CD4-positive, alpha-beta T cell treated with Interleukin-4 for 1 hour (primary cell): ENCODE measurements at places on chromosomes 12 and 14.

- no peak for DNase-seq
Measured at GRCh38 chr12:58286353-58286752, 345.0 kb downstream of the ATP23 start.

GRCh38 chr12:12095021-12095420, 24.3 kb downstream of the BCL2L14 start:
- DNase-seq, result no peak

DNA sequence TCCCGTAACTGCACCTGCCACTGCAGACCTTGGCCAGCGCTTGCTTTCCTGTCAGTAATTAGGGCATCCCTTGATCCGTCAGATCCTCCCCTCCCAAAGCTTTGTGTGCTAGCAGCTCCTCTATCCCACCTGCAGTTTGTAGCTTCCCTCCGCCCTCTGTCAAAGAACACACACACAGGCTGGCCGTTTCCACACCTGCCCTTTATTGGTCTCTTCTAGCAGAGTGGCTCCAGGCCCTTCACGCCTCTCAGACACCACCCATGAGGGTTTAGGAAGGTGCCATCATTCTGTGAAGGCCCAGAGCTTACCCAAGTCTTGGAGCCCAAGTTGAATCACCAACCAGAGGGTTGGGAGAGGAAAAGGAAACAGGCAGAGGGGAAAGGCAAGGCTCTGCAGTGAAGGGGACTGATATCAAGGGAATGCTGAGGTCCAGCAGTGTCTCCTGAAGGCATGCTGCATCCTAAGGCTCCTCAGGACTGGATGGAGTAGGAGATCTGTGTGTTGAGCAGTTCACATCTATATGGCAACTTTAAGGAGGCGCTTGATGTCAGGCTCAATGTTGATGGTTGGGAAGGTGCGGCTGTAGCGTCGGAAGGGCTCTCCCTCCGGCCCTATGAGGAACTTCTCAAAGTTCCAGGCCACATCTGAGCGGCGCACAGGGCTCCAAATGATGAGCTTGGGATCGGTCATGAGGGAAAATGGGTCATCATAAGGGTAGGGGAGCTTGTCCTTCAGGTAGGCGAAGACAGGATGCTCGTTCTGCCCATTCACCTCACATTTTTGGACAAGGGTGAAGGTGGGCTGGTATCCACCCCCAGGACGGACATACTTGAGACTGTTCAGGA, 3.4 kb downstream of the GPX2 start:
- no peak for DNase-seq

GRCh38 chr12:77437206-77437605, 371.8 kb upstream of the E2F7 start:
- no peak for DNase-seq

DNA sequence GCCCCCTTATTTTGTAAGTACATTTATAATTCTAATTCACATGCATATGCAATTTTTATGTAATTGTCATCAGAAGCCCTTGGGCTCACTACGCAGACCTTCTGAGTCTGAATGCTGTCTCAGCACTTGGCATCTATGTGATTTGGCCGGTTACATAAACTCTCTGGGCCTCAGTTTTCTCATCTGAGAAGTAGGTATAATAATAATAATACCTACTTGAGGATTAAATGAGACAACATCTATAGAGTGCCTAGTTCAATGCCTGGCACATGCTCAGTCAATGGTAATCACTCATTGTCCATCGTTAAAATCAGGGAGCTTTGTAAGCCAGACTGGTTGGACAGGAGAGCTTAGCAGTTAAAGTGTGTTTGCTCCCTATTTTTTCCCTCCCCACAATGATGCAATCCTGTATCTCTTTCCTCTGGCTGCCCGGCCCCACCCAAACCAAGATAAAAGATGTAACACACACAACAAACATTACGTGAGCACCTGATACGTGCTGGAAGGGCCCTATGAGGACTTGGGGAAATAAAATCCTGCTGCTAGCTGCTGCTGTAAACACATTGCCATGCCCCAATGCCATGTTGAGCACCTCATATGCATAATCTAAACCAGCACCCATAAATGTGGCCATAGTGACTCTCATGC, 235.0 kb downstream of the CRADD start:
- no peak for DNase-seq

DNA sequence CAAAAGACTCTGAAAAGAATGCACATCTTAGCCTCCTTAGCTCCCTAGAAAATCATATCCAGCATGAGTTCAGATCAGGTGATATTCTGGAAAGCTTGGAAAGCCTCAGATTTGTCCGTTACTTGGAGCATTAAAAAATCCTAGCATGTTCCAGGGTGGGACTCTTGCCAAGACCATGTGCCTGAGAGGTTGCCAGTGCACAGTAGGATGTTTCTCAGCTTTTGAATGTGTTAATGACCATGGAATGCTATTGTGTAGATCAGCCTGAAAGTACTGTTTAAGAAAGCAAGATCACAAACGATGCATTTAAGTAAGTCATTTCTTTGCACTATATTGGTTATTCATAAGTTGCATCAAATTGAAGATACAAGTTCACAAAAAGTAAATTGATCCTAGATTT, 230.5 kb downstream of the ETNK1 start:
- no peak for DNase-seq

GRCh38 chr14:82562881-82563280, 1029.2 kb upstream of the SEL1L start:
- DNase-seq, result no peak

DNA sequence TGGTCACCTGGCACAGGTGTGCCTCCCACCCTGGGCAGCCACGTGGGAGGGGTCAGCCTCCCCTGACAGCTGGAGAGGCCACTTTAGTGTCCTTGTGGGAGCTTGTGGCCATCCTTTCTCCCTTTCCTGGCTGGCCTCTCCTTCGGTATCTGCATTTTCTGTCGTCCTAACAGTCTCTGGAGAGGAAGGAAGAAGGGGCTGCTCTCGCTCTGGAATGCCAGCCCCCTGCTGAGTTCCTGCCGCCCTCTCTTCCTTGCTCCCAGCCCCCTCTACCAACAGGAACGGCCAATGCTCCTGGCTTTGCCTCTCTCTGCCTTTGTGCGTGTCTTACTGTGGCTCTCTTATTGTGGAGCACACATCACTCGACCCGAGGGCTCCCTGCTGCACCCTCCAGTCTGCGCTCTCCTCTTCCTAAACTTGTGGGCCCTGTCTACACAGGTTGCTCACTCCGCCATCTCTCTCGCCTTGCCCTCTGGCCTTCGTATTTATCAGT, 70.8 kb downstream of the FBXL14 start:
- no peak for DNase-seq

DNA sequence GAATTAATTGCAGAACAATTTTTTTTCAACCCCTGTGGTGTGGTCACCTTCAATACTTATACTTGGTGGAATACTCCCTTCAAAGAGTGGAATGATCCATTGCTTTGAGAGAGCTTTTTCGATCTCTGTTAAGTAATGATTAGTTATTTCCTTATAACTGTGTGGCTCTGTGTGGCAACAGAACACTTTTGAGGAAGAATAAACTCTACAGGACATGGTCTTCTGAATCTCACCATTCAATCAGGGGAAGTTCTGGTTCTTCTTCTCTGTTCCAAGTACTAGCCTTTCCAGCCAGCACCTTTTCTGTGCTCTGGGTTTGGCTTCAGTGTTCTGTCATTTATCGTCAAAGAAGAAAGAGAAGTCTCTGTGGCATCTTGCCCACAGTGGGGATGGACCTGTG, 369.2 kb downstream of the ZFP36L1 start:
- DNase-seq, result no peak

GRCh38 chr14:26276757-26277156, 321.1 kb downstream of the NOVA1 start:
- no peak for DNase-seq

GRCh38 chr14:56816574-56817391, 6.5 kb upstream of the OTX2 start:
- DNase-seq, result no peak

GRCh38 chr12:240566-240965, 22.1 kb downstream of the SLC6A13 start:
- DNase-seq, result no peak

DNA sequence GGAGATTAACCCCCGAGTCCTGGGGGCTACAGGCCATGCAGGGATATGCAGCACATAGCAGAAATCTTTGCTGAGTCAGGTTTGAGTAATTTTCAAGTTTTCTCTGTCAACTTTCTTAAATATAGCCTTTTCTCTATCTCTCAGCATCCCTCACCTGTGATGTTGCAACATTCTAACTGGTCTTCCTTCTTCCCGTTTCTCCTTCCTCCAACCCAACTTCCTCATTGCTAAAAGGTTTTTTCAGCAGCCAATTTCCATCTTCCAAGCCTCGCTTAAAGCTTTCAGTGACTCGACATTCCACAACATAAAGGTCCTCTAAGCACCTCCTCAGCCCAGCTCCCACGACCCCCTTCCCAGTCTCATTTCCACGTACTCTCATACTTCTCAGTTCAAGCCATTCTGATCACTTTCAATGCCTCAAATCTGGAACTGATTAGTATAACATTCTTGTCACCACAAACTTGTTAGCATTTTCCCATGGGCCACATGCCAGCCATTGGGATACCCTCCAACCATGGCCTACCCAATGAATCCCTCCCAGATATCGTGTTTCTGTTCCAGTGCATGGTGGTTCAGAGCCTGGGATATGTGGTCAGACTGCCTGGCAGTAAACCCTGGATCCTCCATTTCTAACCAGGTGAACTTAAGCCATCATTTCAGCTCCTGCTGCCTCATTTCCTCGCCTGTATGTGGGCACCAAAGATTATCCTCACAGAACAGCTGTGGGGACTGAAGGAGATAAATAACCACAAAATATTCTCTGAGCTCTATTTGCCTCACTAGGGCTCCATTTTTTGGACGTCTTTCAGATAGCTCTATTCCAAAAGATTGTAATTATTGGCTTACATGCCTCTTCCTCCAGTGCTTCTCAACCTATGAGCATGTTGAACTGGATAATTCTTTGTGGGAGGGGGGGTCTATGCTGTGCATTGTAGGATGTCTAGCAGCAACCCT, 65.8 kb downstream of the KCNK10 start:
- no peak for DNase-seq

DNA sequence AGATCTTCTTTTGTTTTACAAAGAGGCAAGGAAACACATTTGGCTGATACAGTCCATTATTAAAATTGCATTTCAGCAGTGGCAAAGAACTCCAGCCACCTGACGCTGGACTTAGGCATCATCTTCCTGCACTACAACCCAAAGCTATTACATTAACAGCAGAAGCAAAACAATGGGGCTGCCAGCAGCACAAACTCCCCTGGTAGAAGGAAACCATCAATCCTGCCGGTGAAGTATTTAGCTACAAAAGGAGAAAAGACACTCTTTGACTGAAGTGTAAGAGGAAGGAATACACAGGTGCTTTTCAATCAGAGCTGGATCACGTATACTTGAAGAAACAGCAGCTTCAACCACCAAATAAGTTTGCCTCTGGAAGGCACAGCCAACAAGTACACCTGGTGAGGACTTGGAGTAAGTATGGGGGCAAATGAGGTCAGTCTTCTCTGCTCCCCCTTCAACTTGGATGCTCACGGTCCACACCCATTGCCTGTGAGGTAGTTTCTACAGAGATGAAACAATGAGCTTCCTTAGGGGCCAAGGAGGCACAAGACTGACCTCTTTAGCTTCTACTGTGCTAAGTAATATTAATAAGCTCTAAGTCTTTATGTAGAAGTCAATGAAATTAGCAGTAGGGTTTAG, 125.9 kb upstream of the FOXN3 start:
- DNase-seq, result no peak

DNA sequence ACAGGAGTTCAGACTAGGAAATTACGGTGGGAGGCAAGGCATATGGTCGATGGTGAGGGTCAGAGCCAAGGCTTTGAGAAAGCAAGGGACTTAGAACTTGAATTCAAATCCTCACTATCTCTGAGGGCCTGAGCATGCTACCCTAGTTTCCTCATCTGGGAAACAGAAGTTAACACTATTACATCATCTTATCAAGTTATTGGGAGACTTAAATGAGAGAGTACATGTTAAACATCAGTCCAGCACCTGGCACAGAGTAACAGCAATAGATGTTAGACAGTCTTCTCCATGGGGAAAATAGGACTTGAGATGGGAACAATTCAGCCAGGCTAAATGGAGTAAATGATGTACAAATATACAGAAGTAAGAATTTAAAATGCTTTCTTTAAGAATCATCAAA, 38.5 kb downstream of the SLC38A1 start:
- DNase-seq, result no peak

DNA sequence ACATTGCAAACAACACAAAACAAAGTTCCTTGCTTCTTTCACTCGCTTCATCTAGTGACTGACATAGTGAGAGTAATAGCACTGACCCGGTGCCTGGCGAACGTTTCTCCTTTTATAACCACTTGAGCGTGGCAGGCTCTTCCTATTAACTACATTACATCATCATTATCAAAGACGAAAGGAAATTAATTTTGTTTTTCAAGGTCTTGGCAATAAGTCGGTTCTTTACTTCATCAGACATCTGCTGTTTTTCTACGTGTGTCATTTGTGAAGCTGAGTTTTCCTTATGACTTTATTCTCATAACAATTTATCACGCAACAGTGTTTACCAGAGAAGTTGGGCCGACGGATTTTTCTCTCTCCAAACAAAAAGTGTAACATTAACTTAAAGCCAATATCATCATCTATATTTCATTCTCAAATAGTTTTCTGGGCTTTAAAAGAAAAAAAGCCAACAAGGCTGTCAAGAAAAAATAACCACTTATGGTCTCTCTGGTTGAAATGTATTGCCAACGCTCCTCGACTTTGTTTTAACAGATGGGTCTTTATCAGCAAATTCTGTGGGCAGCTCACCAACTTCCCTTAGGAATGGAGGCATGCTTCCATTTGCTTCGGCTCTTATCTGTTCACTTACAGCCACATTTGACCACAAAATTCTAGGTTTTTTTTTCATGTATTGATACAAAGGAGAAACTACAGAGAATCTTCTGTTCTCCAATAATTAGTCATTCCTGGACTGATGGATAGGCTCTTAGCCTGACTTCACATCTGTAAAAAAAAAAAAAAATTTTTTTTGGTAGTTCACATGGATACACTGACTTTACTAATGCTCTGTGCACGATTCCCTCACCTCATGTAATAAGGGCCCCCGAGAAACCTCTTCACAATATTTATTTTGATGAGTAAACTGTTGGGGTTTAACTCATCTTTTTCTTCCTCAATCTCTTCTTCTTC, 97.1 kb upstream of the CDKN3 start:
- no peak for DNase-seq

GRCh38 chr14:31920989-31921650, 156.0 kb upstream of the ARHGAP5 start:
- DNase-seq, result no peak

GRCh38 chr14:26709019-26709418, 111.2 kb upstream of the NOVA1 start:
- DNase-seq, result no peak

- DNase-seq, result no peak
Measured at GRCh38 chr14:104036212-104036611, 49.3 kb upstream of the ASPG start.

- no peak for DNase-seq
Measured at GRCh38 chr12:118633071-118633470, 256.7 kb downstream of the SUDS3 start.

- no peak for DNase-seq
Measured at GRCh38 chr12:22657538-22657937, 32.6 kb downstream of the ETNK1 start.

- no peak for DNase-seq
Measured at GRCh38 chr12:14896521-14897169, 11.0 kb upstream of the MGP start.

- DNase-seq, result no peak
Measured at GRCh38 chr12:97681612-97682504, 219.3 kb downstream of the RMST start.

GRCh38 chr12:52391618-52392002, 6.2 kb upstream of the KRT84 start:
- DNase-seq, result no peak

GRCh38 chr14:49058511-49058910, 527.7 kb downstream of the RPS29 start:
- DNase-seq, result no peak
